Progenitor cell of endocrine pancreas (in vitro differentiated cells): ENCODE measurements at places on chromosomes 11 and 22.

GRCh38 chr11:109772892-109773291 is 320.3 kb upstream of the ZC3H12C start:
- DNase-seq = no peak

DNA sequence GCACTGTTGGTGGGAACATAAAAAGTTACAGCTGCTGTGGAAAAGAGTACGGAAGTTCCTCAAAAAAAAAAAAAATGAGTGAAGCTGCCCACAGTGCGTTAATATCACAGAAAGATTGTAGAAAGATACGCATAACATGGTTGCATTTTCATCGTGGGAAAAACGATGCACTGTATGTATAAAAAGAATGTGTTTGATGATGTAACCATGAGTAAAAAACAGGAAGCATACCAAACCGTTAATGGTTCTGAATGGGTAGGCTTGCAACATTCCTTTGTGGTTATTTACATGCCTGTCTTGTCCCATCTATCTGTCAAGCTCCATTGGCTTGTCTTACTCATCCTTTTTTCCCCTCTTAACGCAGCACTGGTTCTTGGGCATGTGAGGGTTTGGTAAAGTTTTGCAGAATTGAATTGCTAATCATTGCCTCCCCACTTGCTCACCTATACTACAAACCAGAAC is 33.8 kb upstream of the DKK3 start:
- no peak for DNase-seq

DNA sequence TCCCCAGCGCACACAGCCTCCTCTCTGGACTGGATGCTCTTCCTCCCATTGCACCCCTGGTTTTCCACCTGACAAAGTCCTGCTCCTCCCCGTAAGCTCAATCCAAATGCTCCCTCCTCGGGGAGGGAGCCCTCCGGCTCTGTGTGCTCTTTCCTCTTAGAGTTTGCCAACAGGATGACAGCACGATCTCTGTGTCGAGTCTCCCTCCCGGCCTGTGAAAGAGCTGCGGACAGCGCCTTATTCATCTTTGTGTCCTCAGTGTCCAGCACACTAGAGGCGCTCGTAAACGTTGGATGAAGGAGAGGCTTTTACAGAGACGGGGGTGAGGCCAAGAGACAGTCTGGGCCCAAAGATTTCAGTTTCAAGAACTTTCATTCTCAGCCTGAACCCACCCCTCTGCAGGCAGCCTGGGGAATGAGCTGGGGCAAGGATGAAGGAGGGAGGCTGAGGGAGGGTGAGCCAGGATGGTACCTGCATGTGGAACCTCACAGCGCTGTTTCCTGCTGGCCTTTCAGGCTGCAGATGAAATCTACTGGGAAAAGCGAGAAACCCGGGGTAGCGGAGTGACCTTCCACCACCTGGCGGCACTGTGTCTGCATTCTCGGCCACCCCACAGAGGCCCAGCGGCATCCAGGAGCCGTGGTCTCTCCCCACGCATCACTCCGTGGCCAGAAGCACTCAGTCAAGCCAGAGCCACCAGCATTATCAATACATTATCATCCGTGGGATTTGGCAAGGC is 8.5 kb upstream of the TMPRSS4 start:
- no peak for DNase-seq

GRCh38 chr11:31512117-31512516 is 2.5 kb downstream of the ELP4 start:
- no peak for DNase-seq

GRCh38 chr11:331358-332060 is 10.8 kb upstream of the IFITM3 start:
- DNase-seq = no peak

GRCh38 chr11:23181022-23181807 is 320.9 kb upstream of the CCDC179 start:
- DNase-seq = no peak

GRCh38 chr11:122046846-122047245 is 69.2 kb downstream of the BLID start:
- no peak for DNase-seq

GRCh38 chr11:111939836-111940604 is 2.9 kb downstream of the DIXDC1 start:
- no peak for DNase-seq

- no peak for DNase-seq
These were observed 1.5 kb downstream of the MAFF start for GRCh38 chr22:38203090-38203810.

DNA sequence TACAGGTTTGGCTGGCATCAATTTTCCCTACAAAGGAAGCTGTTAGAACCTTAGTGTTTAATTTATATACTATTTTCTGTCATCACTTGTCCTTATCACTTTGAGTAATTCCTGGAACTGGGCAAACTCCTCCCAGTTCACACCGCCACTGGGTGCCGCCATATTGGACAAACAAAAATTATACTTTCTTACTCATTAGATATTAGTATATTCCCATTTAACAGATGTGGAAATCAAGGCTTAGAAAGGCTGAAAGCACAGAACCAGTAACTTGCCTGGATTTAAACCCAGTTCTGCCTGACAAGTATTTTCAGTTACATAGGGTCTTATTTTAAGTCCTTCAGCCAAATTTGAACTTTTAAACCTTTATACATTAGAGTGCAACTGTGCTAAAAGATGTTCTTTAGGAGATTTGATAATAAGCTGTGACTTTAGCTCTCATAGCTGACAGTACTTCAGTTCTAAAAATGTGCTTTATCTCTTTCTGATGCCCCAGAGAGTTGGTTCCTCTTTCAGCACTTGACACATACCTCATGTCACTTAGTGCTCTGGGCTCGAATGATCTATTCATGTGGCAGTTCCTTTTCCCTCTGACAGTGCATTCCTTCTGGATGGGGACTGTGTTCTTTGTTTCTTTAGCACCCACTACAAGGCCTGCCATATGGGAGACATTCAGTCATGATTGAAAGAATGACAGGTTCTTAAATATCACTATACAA is 25.4 kb downstream of the COA4 start:
- no peak for DNase-seq

- DNase-seq = no peak
These were observed 1.7 kb upstream of the CBX6 start for GRCh38 chr22:38873469-38874411.

- peak; percentile 37 for DNase-seq
These were observed 43.4 kb upstream of the PRDM11 start for GRCh38 chr11:45102810-45103621.

- DNase-seq = no peak
These were observed 54.1 kb downstream of the LIF start for GRCh38 chr22:30192427-30192826.

DNA sequence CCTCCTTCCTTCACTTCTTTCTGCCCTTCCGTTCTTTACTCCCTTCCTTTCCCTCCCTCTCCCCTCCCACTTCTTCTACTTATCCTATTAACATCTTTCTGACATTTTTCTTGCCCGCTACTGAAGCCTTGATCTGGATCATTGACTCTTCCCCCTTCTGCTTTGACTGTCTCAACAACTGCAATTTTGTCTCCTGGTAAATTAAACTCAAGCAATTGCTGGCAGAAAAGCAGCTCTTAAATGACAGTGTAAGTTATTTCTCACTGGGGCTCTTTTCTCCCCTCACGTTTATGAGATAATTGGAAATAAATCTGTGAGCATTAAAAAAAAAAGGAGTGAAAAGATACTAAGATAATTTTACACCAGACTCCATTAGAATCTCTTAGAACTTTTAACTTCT is 120.0 kb downstream of the SLC17A6 start:
- no peak for DNase-seq

DNA sequence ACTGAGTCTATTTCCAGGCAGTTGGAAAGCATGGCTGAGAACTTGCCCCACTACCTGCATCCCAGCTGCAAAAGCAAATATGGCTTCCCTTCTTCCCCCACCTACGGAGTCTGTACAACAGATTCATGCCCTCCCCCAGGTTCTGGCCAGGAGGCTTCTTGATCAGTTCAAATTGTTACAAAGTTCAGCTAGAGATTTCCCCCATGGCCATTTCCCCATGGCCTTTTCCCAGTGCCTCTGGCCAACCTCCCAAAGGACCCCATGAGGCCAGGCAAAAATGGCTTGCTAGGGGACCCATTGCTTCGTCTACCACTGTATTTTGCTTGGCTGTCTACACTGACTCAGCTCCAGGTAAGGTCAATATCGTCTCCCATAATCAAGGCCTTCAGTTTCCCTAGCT is 203.3 kb downstream of the DLG2 start:
- DNase-seq = no peak

DNA sequence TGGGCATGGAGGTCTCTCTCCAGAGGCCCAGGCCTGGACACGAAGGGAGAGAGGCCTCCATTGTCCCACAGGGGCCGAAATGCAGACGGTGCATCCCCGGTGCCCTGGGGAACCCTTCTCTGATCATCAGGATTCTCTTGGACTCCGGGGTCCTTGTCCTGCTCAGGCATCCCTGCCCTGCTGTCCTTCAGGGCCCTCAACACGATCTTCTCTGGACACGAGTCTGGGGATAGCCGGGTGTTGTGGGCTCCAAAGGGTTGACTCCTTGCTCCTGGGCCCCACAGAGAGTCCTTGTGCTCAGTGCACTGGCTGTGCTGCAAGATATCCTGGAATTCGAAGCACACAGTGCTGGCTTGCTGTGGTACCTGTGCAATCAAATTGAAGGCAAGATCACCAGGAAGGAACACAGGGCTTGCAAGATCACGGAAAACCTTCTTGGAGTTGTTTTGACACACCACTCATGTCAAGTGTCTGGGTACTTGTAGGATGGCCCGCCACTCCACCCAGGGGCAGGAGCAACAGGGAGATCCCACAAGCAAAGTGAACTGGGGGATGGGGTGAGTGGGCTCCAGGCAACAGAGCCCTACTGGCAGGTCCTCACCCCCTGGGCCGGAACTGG is 61.3 kb upstream of the PRODH start:
- no peak for DNase-seq

DNA sequence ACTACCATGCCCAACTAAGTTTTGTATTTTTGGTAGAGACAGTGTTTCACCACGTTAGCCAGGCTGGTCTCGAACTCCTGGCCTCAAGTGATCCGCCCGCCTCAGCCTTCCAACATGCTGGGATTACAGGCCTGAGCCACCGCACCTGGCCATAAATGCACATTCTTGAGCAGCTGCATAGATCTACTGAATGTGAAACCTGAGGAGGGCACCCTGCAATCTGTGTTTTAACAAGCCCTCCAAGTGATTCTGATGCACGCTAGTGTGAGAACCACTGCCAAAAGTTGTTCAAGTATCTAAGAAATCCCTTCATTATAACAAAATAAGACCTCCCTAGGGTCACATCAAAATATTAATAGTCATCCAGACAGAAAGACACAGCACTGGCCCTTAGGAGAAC is 89.3 kb downstream of the RDX start:
- DNase-seq = no peak

DNA sequence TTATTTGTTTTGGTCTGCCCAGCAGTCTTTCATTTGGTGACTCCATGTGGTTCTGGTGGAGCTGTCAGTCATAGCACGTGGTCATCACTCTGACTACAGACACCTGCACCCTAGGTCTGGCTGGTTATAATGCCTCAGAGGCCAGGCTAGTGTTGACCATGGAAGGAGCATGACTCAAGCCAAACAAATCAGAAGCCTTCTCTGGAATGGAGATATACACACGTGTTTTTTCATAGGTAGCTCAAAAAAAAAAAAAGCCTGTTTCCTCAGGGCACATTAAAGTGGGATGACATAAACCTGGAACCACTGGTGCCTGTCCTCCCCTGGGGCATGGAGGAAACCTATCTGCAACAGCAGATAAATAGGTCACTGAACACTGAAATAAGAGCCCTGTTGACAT is 8.1 kb upstream of the PLAAT3 start:
- no peak for DNase-seq

- DNase-seq = no peak
These were observed 115.4 kb downstream of the OSBP2 start for GRCh38 chr22:30810105-30810504.

GRCh38 chr22:26485013-26485412 is 1.3 kb downstream of the SRRD start:
- DNase-seq = no peak

DNA sequence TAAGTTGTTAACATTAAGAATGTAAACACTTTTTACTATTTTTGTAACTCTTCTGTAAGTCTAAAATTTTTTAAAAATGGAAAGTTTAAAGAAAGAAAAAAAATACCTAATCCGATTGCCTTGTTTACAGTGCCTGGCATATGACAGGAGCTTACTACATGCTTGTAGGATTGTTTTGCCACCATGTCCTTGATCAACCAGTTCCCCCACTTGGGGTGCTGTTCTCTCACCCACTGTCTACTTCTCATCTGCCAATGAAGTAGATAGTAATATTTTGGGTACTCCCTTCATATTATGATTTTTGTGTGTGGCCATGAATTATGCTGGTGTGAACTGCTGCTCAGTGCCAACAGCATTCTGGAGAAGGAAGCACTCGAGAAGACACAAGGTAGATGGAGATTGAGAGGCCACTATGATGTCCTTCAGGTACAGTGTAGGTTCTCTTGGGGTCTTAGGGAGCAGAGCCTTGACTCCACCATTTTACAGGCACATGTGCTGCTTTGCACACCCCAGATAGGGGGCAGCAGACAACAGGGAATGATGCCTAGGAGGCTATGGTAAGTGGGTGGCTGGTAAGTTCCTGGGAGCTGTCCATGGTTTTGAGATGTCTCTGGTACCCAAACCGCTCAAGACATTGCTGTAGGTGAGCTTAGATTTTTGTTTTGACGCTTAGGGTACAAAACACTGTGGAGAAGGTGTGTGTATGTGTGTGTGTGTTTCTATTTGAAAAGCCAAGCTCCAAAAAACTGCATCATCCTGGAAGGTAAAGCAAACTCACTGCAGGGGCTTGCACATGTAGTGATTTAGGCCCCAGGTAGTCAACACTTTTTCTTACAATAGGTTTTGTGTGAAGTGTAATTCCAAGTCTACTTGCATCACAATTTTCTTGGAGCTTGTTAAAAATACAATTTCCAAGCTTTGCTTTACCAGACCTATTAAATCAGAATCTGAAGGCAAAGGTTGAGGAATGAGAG is 494.5 kb upstream of the LARGE1 start:
- peak; percentile 73 for DNase-seq

- DNase-seq = no peak
These were observed 3.0 kb downstream of the C11orf52 start for GRCh38 chr11:111921541-111922230.

- peak; percentile 75 for DNase-seq
These were observed 11.2 kb upstream of the MALAT1 start for GRCh38 chr11:65487467-65488272.

GRCh38 chr22:28923826-28924732 is 40.7 kb downstream of the ZNRF3 start:
- DNase-seq = no peak

- no peak for DNase-seq
These were observed 2.4 kb upstream of the LGALS1 start for GRCh38 chr22:37672920-37673455.

DNA sequence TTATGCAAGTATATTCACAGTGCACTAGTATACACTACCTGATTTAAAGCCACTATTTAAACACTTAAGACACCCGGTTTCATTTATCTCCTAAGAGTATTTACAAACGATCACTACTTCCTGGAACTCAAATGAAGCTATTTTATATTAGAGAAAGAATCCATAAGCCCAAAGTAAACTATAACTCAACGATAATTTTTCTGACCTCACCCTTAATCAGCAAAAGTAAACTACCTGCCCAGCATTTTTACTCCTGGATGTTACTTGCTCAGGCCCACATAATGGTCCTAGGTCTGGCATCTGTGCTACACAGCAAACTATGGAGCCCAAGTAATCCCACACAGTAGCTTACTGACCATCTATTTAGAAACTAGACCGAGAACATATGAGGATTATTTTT is 33.4 kb downstream of the TSG101 start:
- DNase-seq = no peak

GRCh38 chr11:36090356-36091109 is 146.7 kb downstream of the LDLRAD3 start:
- DNase-seq = no peak

GRCh38 chr11:57476757-57477506 is 16.6 kb downstream of the RTN4RL2 start:
- DNase-seq = no peak
